ENCODE measurements at places on chromosomes 4 and X. TPM values are rescaled to one million over a fixed set of nuclear protein-coding genes. Genes with fewer than 3 reads are reported as not detected.

NAP1L3 gene
- polyA plus RNA-seq: 8.9 TPM

FAT4 gene
- polyA plus RNA-seq: 7.7 TPM

CHRDL1 gene
- polyA plus RNA-seq: 6.7 TPM

MAGEE2 gene
- polyA plus RNA-seq: 0.37 TPM

SLC25A6 gene
- polyA plus RNA-seq: 611 TPM

ADH1B gene
- 9.6 TPM for polyA plus RNA-seq

Data from large intestine (tissue), 12 donors.